ENCODE measurements at places on chromosomes 13 and 19.

DNA sequence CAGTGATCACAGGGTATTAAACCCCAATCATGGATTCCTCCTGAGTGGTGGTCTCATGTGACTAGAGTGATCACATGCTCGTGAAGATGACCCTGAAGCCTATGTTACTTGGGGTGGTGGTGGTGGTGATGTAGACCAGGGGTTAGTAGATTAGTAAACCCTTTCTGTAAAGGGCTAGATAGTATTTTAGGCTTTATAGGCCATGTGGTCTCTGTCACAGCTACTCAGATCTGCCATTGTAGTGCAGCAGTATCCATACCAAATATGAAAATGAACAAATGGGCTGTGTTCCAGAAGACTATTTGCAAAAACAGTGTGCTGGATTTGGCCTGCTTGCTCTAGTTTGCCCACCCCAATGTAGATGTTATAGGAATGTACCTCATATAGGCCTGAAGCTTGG is 9.4 kb downstream of the NDFIP2 start:
- DNase-seq, result no peak

DNA sequence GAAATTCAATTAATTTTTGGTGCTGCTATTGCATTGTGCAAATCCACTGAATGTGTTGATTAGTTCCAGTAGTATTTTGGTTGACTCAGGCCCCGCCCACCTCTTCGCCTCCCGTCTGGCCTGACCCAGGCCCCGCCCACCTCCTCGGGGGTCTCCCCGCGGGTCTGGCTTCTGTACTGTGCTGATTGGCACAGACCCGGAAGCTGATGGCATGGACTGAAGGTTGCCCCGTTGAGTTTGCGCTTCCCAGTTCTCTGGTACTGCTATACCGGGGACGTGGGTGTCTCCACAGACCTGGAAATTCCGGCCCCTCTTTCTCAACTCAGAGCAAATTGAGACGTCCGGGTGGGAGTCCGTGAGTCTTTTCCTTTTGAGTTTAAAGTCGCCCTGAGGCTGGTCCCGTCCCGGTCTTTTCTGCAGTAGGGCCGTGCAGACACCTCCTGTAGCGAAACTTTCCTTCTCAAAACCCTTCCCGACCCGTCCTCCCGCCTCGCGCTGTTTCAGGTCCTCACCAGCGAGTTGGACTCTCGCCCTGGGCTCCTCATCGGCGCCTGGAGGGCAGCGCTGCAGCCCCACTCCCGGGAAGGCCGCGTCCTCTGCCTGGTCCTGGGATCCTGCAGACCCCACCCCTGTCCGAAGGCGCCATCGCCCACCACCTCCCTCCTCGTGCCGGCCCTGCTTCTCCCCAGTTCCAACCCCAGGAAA is 14.8 kb downstream of the ZNF701 start:
- DNase-seq, result no peak

- DNase-seq, result no peak
These were observed 38.9 kb upstream of the ZNF835 start for GRCh38 chr19:56710437-56710836.

GRCh38 chr19:4414144-4414799 is 11.8 kb downstream of the CHAF1A start:
- no peak for DNase-seq

DNA sequence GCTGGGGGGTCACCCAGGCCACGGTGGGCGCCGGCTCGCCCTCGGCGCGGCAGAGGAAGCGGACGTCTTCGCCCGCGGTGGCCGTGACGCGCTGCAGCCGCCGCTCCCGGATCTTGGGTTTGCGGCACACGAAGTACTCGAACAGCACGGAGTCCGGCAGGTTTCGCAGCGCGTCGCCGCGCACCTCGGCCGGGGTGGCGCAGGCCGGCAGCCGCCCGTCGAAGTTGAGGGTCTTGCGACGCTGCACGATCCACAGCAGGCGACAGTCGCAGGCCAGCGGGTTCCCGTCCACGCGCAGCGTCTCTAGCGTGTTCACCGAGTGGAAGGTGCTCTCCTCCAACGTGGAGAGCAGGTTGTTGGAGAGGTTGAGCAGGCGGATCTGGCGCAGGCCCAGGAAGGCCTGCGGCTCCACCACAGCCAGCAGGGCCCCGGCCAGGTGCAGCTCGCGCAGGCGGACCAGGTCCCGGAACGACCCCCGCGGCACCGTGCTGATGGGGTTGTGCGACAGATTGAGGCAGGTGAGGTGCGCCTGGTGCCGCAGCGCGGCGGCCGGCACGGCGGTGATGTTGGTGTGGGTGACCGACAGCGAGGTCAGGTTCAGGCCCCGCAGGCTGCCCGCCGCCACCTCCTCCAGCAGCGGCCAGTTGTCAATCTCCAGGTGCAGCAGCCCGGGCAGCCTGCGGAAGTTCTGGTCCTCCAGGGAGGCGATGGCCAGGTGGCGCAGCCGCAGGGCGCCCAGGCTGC is 8.6 kb upstream of the PEAK3 start:
- no peak for DNase-seq

- no peak for DNase-seq
These were observed 211.6 kb downstream of the SHISA2 start for GRCh38 chr13:25840261-25840660.

GRCh38 chr13:112466132-112467058 is 90.2 kb downstream of the SPACA7 start:
- no peak for DNase-seq

- no peak for DNase-seq
These were observed 22.7 kb downstream of the HPN start for GRCh38 chr19:35063940-35064818.

DNA sequence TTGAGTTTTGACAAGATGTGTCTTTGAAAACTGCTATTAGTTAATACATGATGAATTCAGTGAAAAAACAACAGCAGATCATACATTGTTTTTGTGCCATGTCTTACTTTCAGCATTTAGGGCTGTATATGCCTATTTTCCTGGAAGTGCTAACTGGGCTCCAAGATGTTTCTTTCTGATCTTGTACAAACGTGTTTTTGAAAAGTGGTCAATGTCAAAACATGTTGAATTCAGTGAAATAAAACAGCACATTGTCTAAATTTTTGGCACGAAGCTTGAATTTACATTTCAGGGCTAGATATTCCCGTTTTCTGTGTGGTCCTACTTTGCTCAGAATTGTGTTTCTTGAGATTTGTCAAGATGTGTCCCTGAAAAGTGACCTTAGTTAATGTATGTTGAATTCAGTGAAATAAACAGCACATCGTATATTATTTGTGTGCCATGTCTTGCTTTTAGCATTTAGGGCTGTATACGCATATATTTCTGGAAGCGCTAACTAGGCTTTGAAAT is 14.7 kb upstream of the PARP4 start:
- DNase-seq, result no peak

DNA sequence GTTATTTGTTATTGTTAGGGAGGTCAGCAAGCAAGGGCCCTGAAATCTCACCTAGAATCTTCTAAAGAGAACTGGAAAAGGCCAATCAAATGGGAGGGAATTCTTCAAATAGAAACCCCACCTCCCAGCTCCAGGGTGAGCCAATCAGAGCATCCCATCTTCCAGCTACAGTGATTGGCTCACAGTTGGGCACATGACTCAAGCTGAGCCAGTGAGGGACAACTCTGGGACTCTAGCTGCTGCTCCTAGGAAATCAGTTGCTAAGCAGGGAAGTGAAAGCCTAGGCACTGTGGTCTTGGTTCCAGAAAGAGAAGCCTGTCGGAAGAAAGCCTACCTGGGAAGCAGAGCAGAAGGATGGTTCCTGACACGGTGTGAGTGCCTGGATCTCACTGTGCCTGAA is 13.4 kb downstream of the TM6SF2 start:
- no peak for DNase-seq

- no peak for DNase-seq
These were observed 151.3 kb upstream of the IPO5 start for GRCh38 chr13:97802213-97802612.

DNA sequence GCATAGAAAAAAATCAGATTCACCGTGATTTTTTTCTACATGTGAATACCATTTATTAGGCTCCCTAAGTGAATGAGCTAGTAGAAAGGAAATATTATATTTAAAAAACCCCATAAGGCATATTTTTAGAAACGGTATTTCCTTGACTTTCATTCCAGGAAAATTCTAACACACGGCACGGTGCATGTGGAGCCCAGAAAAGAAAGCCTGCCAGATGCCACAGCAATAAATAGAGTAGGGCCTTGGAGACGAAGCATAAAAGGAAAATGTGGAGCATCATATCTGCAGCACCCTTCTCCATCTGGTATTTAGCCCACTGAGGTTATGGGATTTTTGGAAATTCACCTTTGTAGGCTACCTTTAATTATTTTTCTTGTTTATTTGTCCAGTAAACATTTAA is 314.4 kb downstream of the ENOX1 start:
- no peak for DNase-seq

DNA sequence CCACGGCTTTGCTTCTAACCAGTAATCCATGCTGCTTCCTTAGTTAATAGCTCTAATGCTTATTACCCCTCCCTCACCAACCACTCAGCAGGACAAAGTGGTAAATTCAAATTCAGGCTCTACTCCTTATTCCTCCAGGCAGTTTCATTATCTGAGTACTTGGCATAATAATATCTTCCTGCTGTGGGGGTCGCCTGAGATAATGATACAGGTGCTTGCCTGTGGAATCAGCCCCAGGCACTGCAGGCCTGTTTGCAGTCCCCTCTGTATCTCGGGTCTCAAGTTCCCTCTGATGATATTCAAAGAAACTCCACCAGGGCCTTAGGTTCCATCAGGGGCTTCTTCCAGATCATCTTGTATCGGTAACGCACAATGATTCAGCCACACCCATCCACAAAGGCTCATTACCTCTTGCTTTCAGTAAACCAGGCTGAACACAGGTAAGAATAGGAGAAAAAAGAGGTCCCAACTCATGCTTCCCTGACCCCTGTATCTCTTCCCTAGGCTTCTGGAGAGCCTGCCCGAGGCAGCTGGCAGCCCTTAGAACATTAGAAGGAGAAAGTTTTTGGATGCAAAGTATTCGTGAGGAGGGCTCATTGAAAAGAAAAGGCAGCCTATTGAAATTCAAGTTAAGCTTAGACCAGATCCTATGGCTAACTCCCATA is 14.3 kb upstream of the FOXO1 start:
- no peak for DNase-seq

DNA sequence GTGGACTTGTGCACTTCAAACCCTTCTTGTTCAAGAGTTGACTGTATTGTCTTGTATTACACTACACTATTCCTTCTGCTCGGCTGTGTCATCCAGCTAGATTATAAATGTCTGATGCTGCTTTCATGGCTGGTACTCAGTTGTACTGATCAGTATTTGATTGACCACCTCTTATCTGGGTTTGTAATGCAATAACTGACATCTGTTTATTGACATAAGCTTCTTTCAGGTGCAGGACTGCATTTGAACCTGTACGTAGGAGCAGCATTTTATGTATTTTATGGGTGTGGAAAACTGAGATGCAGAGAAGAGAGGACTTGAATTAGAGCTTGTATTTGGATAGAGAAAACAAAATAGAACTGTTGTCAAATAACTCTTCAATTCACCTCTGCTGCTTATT is 309.2 kb downstream of the FGF9 start:
- DNase-seq, result no peak

GRCh38 chr19:1133471-1133929 is 29.7 kb downstream of the GPX4 start:
- DNase-seq, result no peak

DNA sequence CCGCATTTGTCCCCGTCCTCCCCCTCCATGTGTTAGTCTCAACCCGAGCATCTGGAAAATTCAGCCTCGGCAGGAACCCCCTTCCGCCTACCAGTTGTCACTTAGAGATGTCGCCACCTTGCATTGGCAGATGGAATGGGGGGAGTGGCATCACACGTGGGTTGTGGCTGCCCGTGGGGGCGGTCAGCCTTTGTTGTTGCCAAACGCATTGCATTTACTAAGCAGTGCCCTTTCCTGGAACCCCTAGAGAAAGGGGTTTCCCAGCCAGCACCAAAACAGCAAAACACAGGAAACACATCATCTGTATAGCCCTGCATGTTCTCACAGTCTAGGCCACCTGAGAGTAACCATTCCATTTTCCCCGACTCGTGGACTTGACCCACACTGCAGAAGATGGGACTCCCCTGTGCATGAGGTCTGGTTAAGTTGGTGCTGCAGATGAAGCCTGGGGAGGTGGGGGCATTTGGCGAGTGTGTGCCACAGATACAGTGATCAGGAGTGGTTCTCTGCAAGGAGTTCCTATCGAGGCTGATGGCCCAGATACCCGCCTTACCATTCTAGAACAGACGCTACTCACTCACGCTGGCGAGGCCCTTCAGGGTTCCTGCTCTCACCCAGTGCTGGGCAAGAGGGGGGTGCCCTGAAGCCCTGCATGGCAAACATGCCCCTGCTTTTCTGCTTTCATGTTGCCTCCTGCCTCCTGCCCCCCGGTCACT is 38.3 kb downstream of the TMED1 start:
- no peak for DNase-seq

DNA sequence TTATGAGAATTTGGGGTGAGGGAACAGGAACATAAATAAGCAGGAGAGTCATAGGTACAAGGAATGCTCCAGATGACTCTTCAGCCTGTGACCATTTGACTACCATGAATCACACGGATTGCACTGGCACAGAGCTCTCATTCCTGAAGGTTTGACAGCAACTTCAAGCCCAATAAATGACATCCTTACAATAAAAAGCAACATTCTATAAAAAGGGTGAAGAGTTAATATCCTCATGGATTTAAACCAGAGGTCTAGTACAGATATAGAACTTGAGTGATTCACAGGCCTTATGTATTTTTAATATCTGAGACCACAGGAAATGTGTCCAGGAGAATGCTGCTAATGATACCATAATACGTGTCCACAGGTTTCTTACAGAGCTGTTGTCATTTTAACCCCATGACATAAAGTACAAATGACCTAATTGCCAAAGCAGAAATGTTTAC is 158.1 kb downstream of the IRS2 start:
- no peak for DNase-seq

DNA sequence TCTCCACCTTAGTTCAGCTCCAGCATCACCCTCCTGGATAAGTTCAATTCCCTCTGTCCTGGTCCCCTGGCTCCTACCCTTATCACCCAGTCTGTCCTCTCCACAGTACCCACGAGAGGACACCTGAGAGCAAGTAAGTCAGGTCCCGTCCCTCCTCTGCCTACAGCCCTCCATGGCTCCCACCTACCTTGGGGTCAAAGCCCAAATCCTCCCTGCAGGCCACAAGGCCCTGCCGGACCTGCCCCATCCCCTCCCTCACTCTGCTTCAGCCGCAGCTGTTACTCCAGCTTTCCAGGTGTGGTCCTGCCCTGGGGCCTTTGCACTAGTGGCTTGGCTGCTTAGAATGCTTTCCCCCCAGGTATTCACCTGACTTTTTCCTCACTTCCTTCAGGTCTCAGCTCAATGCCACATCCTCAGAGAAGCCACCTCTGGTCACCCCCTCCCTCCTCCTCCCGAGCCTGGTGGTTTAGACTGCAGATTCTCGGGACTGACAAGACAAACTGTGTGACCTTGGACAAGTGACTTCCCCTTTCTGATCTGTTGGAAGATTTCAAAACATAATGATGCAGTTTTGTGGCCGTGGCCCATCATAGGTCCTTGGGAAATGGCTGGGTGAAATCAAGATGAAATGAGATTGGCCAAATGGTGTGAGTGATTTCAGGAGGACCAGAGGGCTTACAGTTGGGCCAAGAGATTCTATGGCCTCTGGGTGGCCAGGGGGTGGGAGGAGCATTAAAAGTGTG is 3.6 kb downstream of the TUBB4A start:
- DNase-seq, result no peak
